ENCODE measurements at places on chromosomes 3 and 15.

DNA sequence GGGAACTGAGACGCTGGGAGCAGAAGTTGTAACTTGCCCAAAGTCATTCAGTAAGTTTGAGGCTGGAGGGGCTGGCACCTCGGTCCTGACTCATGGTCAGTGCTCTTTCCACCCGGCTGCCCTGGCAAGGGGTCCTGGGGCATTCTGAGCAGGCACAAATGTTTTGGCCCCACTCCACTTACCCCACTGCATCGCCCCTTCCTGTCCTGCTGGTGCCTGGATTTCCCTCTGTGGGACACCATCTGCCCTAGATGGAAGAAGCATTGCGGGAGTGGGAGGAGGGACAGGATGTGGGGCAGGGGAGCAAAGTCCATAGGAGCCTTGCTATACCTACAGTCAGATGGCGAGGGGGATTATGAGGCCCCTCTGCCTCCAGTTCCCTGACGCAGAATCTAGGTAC, 4.5 kb downstream of the CORO2B start:
- DNase-seq: no peak

DNA sequence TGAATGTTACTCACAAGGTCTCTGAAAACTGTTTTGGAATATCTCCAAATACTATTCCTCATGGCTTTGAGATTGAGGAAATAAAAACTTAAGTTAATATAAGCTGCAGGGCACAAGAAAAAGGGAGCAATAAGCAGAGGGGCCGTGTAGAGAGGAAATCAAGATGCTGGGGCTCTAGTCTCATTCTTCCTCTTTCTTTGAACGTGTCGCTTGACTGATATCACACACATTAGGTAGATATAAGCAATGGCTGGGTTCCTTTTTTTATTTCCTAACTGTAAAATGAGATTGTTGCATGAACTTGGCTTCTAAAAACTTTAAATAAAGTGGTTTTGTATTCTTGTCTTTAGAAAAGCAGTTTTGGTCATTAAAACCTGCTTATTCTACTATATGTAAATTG, 326.7 kb upstream of the ROPN1 start:
- no peak for DNase-seq

DNA sequence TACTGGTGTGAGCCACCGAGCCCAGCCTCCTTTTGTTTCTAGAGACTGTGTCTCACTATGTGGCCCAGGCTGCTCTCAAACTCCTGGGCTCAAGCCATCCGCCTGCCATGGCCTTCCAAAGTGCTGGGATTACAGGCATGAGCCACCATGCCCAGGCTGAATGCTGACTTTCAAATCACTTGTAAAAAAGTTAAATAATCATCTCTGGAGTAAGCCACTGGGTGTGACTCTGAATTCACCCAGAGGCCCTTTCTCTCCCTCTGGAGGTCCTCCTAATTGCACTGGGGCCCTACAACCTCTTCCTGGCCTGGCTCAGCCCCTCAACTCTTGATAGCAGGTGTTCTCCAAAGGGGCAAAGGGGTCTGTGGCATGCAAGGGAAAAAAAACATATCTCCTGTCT, 54.8 kb downstream of the MEGF11 start:
- DNase-seq: no peak

- DNase-seq: no peak
These were observed 722.9 kb upstream of the CFAP20DC start for GRCh38 chr3:59772416-59773408.

DNA sequence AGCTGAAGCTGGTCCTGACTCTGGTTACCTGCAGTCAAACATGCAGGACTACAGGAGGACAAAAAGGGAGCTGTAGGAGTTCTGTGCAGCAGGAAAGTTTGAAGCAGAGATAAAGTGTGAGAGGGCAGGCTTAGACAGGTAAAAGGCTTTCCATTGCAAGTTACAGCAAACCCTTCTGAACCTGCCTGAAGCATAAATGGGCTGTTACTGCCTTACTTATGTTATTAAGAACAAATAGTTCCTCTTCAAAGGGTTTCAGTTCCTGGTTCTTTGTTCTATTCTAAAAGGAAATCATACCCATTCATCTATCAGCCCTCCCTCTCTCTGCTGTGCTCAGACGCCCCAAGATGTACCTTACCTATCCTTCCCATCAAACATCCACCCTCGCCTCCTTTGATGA, 52.4 kb upstream of the CACNA2D3 start:
- DNase-seq: no peak

- DNase-seq: no peak
These were observed 174.4 kb downstream of the ARRDC4 start for GRCh38 chr15:98134905-98135304.

DNA sequence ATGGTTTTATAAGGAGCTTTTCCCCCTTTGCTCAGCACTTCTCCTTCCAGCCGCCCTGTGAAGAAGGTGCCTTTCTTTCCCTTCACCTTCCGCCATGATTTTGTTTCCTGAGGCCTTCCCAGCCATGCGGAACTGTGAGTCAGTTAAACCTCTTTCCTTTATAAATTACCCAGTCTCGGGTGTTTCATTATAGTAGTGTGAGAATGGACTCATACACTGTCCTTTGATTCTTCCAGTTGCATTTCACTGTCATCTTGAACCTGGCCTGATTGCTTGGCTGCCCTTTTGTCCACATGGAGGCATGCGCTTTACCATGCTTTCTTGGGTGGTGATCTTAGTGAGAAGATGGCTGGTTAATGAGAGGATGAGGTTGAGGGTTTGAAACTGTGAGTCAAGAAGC, 23.2 kb downstream of the USP13 start:
- no peak for DNase-seq

DNA sequence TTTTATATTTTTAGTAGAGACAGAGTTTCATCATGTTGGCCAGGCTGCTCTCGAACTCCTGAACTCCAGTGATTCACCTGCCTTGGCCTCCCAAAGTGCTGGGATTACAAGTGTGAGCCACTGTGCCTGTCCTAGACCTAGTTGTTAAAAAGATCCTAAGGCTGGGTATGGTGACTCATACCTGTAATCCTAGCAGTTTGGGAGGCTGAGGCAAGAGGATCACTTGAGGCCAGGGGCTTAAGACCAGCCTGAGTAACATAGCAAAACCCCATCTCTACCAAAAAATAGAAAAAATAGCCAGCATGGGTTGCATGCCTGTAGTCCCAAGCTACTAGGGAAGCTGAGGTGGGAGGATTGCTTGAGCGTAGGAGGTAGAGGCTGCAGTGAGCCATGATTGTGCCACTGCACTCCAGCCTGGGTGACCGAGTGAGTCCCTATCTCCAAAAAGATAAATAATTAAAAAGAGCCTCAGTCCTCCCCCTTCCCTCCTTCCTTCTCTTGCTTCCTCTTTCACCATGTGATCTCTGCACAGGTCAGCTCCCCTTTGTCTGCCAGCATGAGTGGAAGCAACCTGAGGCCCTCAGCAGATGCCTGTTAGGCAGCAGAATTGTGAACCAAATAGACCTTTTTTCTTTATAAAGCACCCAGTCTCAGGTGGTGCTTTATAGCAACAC, 9.8 kb upstream of the FNDC3B start:
- DNase-seq: no peak

- DNase-seq: no peak
These were observed 102.0 kb upstream of the IGSF10 start for GRCh38 chr3:151562891-151563290.

DNA sequence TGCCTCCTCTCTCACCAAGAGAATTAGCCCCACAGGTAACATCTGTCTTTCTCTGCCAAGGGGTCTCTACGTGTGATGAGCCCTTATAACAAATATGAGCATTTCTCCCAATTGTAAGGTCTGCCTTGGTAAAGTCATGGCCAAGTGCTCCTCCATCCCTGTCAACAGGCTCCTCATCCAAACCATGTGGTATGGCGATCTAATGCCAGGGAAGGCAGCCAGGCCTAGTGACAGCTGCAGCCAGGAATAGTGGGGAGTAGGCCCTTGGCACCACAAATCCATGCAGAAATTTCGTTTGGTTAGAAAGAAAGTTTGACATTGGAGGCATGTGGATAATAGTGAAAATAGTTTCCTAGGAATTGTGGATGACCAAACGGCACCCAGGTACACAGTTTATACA, 4.7 kb upstream of the LRTM1 start:
- DNase-seq: no peak

DNA sequence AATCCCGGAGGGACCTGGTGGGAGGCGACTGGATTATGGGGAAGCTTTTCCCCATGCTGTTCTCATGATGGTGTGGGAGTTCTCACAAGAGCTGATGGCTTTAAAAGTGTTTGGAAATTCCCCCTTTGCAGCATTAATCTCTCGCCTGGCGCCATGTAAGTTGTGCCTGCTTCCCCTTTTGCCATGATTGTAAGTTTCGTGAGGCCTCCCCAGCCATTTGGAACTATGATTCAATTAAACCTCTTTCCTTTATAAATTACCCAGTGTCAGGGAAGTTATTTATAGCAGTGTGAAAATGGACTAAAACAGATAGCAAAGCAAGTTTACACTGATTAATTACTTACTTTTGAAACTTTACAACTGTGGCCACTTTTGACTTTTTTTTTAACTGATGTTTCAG, 10.6 kb upstream of the U2SURP start:
- no peak for DNase-seq

DNA sequence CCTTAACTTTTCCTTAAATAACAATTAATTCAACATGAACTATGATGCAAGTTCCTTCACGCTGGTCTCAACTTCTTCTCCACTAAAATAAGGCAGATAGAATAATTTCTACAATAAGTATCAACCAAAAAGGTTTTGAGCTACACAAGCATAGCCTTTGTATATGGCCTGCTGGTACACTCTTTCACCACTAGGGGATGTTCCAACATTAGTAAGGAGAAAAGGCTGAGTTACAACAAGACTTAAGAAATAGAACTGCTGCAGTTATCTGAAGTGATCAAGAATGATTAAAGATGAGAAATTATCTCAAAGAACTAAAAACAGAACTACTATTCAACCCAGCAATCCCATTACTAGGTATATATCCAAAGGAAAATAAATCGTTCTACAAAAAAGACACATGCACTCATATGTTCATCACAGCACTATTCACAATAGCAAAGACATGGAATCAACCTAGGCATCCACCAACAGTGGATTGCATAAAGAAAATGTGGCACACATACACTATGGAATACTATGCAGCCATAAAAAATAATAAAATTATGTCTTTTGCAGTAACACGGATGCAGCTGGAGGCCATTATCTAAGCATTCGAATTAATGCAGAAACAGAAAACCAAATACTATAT, 14.4 kb downstream of the ATP13A3 start:
- DNase-seq: no peak

DNA sequence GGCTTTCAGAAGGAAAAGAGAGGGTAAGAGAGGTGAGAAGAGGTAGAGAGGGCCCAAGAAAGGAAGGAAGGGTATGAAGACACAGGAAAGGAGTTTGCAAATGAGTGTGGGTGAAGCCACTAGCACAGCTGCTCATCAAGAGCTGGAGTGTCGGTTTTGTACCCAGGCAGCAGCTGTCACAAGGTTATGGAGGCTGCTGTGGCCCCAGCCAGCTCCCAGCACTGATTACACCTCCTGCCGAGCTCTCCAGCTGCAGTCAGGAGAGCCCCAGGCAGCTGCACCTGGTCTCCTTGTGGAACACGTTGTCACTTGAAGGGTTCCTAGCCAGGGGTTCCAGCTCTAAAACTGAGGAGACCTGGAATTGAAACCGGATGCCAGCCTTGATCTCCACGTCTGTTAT, 60.4 kb upstream of the CHD2 start:
- no peak for DNase-seq

GRCh38 chr3:100810671-100811070, 101.4 kb downstream of the TFG start:
- DNase-seq: no peak

DNA sequence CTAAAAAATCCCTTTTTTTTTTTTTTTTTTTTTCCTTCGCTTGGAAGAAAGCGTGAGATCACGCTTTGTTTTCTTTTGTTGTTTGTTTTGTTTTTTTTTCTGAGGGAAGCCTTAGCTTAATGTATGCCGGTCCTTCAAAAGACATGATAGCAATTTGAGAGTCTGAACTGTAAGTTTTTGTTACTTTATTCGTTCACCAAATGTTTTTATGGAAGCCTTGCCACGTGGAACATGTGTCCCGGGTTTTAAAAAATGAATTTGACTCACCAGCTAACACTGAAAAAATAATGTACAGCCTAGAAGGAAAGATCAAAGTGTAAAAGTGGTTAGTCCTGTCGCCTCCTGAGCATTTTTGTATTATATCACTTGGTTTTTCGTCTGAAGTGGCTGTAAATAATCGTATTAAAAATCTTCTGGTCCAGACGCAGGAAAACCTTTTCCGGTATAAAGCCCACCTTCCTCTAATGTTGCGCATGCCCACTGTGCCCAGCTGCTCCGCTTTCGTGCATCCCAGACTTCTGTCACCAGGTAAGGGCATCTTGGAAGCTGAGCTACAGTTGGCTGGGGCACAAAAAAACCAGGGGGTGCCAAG, 795 bp upstream of the MYNN start:
- DNase-seq: peak; percentile 41

GRCh38 chr15:86010398-86010797, 69.3 kb upstream of the AGBL1 start:
- DNase-seq: no peak

DNA sequence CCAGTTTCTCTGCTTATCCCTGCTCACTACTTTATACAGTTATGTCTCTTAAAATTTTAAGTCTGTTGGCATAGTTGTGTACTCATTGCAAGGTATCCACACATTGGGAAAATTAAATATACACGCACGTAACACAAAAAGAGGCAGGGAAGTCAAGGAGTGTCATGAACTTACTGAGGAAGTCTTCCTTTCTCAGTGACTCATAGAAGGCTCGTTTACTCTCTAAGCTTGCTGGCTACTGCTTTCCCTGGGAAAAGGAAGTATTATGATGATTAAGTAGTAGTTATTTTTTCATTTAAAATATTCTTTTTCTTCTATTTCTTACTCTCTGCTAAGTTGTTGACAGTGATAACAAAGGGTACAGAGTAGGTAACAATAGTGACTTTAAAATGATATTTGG, 287.3 kb downstream of the UBE2E2 start:
- DNase-seq: no peak

DNA sequence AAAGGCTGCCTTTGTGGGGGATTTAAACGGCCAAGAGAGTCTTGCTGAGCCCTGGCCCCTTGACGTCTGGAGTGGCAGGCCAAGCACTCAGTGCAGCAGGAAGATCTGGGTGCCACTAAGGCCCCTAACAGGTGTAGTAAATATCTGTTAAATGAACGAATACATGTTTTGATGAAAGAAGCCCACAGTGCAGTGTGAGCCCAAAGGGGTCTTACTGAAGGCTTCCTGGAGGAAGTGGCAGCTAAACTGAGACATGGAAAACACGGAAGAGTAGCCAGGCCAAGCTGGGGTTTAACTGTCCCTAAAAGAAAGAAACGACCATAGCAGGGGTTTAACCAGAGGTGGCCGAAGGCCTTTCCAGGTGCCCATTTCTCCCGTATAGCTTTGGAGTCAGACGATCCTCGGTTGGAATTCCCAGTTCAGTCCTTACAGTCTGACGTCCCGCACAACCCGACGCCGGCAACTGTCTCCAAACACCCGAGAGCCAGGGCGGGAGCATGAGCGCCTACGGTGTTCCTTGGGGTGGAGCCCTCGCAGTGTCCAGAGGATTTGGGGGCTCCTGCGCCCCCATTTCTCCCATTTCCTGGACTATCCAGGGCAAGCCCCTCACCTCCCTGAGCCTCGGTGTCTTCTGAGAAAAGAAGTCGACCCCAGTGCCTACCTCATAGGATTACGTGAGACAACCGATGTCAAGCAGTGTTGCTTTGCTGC, 910 bp upstream of the ABHD6 start:
- DNase-seq: no peak

GRCh38 chr3:12557473-12558100, 700 bp downstream of the MKRN2 start:
- DNase-seq: no peak

- DNase-seq: no peak
These were observed 21.6 kb downstream of the SLCO3A1 start for GRCh38 chr15:91874992-91875660.

GRCh38 chr15:66738595-66738994, 36.6 kb downstream of the SMAD6 start:
- no peak for DNase-seq
